ENCODE measurements at places on chromosomes 3 and 15.

DNA sequence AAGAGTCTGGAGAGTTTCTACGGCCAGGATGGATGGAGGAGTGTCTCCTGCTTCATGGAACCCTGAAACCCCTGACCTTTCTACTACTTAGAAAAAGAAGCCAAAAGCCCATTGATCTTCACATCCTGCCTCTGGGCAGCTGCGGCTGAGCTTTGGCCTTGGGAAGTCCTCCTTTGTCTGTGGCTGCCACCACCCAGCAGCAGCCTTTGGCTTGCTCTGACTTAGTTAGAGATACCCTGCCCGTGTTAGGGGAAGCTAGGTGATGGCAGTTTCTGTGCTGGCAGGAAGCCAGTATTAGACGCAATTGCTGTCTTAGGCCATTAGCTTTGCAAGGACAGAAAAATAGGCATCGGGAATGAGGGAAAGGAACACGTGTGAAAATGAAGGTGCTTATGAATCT, 18.8 kb downstream of the APH1B start:
- no peak for DNase-seq

GRCh38 chr3:156059950-156060501, 60.4 kb upstream of the KCNAB1 start:
- no peak for DNase-seq

DNA sequence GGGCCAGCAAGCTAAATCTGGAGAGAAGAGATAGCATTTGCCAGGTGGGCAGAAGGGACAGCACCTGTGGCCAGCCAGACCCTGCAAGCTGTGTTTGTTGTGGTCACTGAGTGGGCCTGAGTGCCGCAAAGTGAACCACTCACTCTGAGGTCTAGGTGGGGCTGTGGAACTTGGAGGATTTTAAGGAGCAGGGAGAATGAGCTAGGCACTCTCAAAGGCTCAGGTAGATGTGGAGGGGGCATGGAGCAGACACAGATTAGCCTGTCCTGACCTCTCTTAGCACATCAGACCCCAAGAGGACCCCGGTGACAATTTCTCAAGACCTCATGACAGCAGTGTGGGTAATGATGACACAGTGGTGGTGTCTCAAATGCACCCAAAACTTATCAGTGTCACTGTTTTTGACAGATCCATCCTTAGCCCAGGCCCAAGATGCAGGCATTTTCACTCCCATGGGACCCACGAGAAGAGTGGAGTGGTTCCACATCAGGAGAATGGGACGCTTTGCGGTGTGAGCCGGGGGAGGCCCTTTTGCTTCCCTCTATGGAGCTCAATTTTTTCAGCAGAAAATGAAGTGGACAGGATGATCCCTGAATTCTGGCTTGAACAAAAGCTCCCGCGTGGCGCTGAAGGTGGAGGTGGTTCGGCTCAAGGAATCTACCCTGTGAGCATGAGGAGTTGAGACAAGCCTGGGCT, 43.8 kb upstream of the TLE3 start:
- no peak for DNase-seq

DNA sequence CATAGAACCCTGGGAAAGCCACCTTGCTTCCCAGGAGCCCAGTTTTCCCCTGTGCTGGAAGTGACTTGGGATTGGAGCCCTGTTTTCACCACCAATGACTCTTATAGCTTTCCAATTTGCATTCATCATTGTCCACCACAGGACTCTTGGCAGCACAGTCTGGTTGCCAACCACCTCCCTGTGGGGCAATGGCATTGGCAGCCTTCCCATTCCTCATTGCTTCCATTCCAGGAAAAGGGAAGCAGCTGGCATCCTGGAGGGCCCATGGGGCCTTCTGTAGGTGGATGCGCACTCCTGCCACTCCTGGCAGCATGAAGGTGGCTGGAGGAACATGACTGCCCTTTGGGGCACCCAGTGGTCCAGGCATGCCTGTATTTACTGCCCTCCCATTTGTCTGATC, 57.7 kb downstream of the FEM1B start:
- no peak for DNase-seq

DNA sequence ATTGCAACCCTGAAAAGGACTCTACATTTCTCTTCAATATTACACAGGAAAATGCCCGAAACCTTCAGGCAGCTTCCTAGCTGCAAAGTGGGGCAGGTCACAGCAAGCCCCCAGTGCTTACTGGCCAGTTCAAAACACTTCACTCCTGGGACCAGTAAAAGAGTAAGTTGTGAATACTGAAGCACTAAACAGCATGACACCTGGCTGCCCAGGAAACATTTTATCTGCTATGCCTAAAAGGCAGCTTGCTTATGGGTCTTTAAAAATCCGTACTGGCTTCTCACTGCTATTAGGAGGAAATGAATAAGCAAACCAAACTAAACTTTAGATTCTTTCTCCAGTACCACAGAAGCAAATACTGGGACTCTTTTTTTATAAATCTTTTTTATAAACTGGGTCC, 457.9 kb upstream of the ALCAM start:
- DNase-seq = peak; percentile 11

GRCh38 chr3:17580901-17581300, 161.5 kb downstream of the TBC1D5 start:
- no peak for DNase-seq

- peak; percentile 74 for DNase-seq
Observed at GRCh38 chr3:71226565-71227269, 356.8 kb downstream of the FOXP1 start.

GRCh38 chr3:97510795-97511194, 253.8 kb upstream of the ARL6 start:
- no peak for DNase-seq

- DNase-seq = no peak
Observed at GRCh38 chr15:29682361-29682760, 139.9 kb downstream of the TJP1 start.

DNA sequence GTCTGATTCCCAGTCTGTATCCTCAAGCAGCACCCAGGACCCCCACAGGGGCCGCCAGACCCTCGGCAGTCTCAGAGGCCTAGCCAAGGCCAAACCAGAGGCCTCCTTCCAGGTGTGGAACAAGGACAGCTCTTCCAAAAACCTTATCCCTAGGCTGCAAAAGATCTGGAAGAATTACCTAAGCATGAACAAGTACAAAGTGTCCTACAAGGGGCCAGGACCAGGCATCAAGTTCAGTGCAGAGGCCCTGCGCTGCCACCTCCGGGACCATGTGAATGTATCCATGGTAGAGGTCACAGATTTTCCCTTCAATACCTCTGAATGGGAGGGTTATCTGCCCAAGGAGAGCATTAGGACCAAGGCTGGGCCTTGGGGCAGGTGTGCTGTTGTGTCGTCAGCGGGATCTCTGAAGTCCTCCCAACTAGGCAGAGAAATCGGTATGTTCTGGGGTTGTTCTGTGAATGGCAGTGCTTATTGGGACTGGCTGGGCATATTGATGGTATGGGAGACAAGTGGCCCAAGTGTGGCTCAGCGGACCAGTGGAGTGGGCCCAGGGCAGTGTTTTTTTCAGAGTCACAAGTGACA, 96.3 kb downstream of the RPL39L start:
- no peak for DNase-seq

- DNase-seq = no peak
Observed at GRCh38 chr3:170780955-170781354, 89.0 kb downstream of the RPL22L1 start.

DNA sequence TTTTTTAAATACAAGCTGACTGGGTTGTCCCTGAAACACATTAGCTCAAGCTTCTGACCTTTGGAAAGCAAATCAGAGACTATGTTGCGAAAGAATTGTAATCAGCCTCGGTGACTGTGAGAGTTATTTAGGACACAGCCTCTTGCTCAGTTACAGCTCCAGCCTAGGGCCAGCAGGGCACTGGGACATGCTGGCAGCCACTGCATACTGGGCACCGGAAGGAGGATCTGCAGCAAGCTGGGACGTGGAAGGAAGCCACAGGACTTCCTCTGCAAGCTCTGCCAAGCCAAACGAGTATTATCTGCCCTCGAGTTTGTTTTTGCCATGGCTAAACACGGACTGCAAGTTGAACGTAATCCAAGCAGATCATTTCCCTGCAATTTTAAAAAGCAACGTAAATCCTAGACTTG, 24.4 kb upstream of the COPG1 start:
- DNase-seq = peak; percentile 93

GRCh38 chr3:171753665-171754408, 56.4 kb downstream of the PLD1 start:
- DNase-seq = no peak

- DNase-seq = no peak
Observed at GRCh38 chr15:80288131-80288530, 36.1 kb upstream of the CTXND1 start.

- DNase-seq = no peak
Observed at GRCh38 chr3:151446002-151446340, 14.9 kb downstream of the IGSF10 start.

DNA sequence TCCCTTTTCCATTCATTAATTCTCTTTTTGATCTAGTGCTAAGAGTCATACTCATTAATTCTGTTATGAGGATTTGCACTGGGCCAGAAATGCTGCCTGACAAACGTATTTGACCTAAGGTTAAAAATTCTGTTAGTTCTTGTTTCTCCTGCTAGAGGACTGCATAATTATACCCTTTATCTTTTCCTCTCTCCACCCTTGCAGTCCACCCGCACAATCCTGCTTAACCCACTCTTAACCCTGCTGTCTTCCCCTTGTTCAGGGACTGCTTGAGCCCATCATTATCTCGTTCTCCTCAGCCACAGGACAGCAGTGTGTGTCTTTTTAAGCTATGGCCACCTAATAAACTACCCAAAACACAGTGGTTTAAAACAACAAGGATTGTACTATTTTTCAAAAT, 31.1 kb upstream of the DYNC1LI1 start:
- DNase-seq = no peak

DNA sequence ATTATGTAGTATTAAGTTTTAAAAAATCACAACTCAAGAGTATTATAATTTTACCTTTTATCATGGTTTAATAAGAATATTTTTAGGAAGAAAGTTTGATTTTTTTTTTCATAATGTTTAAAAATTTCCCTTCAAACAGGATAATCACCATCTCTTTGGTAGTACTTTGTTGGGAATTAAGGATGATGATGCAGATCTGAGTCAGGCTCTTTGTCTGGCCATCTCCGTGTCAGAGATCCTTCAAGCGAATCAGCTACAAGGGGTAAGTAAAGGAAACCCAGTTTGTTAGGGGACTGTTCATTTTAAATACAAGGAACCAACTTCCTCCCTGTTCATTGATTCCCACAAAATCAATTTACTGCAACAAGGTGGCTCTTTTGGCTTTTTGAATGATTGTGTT, 36.8 kb upstream of the NIT2 start:
- no peak for DNase-seq

- no peak for DNase-seq
Observed at GRCh38 chr3:21158861-21159542, 592.0 kb downstream of the ZNF385D start.

DNA sequence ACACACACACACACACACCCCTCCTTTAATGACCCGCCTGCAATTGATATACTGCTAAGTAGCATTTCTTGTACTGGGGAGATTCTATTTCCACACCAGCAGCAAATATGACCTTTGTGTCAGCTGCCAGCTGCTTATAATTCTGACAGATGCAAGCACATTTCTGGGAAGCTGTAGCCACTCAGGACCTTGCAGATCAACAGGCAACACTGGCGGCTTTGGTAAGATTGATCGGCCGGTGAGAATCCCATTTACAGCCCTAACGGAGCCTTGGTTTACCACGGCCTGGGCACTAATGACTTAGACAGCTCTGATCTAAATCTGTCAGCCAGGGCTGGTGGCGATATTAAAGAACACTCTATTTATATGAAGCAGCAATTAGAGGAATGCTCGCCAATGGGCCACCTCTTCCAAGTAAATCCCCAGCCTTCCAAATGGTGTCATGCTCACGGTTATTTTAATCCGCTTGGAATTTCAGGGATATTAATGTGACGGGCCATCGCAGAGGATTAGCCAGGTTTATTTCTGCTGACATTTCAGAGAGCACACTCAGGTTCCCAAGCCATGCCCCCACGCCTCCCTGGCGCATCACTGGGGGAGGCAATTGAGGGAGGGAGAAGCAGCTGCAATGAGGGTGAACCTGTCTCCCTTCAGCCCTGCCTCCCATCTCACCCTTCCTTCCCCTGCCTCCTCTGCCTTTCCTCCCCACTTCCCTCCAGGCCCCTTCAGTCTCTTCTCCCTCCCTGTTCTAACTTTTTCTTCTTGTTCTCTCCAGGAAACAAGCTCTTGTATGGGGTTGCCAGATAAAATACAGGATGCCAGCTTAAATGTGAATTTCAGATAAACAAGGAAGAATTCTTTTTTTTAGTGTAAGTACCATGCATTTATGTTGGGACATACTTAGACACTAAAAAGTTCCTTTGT, 287.0 kb downstream of the TLE3 start:
- DNase-seq = no peak

GRCh38 chr15:41501191-41501917, 7.7 kb downstream of the ITPKA start:
- no peak for DNase-seq

DNA sequence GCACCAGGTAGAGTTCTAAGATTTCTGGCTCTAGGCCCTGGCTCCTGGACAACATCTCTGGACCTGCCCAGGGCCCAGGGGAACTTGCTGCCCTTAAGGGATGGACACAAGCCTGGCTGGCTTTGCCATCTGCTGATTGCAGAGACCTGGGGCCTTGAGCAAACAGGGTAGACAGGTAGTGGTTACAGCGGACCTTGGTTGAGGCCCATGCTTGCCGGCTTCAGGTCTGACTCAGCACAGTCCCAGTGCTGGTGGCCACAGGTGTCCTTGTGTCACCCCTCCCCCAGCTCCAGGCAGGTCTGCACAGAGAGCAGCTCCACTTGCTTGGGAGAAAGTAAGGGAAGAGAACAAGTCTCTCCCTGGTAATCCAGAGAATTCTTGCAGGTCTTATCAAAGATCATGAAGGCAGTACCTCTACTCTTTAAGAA, 15.9 kb upstream of the ACTL6A start:
- DNase-seq = no peak

GRCh38 chr15:73630921-73631362, 2.2 kb downstream of the NPTN start:
- no peak for DNase-seq

DNA sequence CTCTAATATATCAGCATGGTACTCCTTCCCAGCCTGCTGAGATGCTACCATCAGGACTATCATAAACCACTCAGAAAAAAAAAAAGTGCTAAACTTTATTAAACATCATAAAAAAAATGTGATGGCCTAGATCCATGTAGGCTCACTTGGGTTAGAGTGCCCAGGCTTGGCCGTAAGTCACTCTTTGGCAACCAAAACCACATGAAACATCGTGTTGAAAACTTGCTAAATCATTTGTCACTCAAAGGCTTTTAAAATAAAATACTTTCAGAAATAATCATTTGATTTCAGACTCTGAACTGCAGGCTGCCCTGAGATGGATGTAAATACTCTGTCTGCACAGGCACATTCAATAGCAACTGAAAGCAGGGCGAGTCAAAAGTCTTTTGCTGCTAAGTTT, 78.4 kb upstream of the WNT5A start:
- no peak for DNase-seq

All from Right ventricle myocardium inferior (tissue), 1 donor.